ENCODE measurements at places on chromosomes 3 and 15. TPM values are rescaled to one million over a fixed set of nuclear protein-coding genes. Genes with fewer than 3 reads are reported as not detected.

Gene TTC23
- total RNA-seq: 17.7 TPM

Gene RMDN3
- 12.7 TPM for total RNA-seq

Gene HTD2
- total RNA-seq: 11.1 TPM

Gene SPTBN5
- total RNA-seq: 6.3 TPM
